ENCODE measurements at places on chromosomes 5 and 9.

DNA sequence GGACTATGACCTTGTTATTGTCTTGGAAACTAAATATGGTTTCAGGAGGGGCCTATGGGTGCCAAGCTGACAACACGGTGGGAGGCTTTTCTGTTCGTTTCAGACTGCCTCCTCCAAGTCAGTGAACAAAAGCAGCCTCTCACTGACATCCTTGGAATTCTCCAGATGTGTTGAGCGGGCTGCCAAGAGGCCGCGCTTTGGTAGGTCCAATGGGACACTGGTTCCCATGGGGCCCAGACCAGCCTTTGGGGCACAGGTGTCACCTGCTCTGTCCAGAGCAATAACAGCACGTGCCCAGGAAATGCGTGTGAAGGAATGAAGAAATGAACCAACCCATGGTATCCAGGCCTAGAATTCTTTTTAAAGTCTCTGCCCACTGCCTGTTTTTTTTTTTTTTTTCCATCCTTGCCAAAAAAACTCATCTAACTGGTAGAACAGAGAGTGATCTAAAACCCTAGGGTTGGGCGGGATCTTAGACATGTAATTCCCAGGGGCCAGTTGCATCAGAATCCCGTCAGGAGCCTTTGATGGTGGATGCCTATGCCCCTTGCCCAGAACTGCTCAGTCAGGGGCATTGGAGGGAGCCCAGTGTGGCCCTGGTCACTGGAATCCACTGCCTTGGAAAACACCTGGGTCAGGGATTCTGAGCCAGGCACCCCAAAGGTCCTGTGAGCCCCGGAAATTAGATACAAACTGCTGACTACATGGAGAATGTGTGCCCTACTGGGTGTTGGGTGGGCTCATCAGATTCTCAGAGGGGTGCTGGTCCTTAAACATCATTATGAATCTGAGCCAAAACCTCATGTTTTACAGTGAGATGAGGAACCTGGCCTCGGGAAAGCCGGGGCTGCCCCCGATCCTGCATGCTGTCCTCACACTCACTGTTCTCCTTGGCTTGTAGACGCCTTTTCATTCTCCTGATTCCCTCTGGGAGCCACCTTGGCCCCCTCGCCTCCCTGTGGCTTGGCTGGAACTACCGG lies 60.1 kb downstream of the GTF3C4 start:
- no peak for DNase-seq

GRCh38 chr5:55509796-55510522 lies 24.8 kb downstream of the PLPP1 start:
- no peak for DNase-seq

DNA sequence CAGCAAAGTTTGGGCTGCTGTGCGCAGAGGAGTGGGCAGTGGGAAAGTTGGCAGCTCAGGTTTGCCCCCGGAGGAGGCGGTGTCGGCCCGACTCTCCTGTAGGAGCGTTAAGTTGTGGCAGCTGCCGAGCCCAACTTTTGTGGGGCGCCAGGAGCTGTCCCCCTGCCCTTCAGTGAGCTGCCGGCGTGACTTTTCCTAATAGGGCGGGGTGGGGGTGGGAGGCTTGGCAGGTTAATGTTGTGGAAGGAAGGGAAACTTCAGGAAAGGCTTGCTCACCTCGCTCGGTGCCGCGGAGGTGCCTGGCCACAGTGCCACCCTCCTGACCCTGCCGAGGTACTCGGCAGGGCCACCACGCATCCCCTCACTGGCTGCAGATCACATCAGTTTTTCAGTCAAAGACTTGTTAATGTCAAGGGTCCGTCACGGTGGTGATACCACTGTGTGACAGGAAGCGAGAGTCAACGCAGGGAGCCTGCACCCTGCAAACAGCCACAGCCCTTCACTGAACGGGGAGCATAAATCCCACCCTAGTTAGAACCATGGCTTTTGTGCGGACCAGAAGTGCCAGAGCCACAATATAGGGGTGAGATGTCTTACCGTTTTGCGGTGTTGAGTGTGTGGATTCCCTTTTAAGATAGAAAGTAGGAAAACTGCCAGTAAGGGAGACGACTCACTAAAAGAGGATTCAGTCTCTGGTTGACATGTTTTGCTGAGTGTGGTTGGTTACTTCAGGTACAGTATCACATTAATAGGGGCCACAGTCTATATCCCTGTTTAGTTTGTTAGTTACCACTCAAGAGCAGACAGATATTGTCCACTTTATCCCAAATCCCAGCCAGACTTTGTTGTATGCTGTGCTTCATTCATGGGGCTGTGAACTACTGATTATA lies 796 bp downstream of the LNPEP start:
- peak; percentile 69 for DNase-seq

GRCh38 chr9:125043148-125043547 lies 100.2 kb downstream of the SCAI start:
- no peak for DNase-seq

GRCh38 chr9:15191378-15191777 lies 115.6 kb downstream of the TTC39B start:
- DNase-seq = no peak

DNA sequence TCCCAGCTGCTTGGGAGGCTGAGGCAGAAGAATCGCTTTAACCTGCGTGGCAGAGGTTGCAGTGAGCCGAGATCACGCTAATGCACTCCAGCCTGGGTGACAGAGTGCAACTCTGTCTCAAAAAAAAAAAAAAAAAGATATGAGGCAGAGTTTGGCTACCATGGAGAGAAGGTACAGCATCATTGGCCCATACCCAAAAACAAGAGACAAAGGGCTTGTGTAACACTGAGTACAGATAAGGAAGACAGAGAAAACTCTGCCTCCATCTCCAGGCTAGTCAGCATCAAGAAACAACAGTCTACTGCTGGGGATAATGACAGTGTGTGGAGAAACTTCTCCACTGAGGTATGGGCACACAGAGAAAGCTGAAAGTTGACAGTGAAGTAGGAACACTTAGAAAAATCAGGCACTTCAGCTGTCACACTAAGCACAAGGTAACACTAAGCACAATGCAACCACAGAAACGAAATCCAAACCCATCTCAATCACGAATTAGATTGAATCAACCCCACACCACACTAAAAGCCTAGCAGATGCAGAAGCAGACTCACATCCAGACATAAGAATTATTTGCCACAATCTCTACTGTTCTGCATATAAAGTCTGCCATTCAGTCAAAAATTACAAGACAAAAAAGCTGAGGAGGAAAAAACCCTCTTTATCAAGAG lies 10.5 kb downstream of the PJA2 start:
- no peak for DNase-seq

DNA sequence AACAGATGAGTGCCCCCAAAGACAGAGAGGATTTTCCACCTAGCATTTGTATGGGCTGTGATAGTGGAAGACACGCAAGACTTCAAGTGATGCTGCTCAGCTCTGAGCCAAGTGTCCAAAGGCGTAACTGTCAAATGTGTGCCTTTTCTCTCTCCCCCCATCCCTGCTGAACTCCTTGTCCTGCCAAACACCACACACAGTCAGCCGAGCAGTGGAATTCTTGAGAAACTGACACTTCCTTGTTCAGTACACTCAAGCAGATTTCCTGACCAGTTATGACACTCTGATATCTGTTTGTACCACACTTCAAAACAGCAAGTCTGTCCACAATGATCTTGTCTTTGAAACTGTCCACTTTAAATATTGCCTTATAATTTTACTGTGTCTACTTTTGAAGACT lies 166.4 kb downstream of the PIK3R1 start:
- no peak for DNase-seq

GRCh38 chr5:106106384-106106783 lies 1564.4 kb downstream of the EFNA5 start:
- no peak for DNase-seq

DNA sequence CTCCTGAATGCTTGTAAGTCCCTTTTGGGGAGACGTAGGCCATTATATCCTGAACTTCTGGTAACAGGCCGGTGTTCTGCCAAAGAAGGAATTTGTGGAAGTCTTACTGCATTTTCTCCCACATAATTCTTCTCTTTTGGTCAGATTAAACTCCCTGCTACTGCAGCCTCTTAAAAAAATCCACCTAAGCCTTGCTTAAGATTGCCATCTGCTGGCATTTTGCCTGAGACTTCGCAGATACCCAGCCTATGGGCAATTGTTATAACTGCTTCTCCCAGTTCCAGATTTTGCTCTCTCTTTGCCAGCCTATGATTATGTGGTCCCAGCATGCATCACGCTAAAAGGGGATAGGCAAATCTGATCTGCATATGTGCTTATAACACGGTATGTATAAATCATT lies 391.6 kb upstream of the CHD1 start:
- no peak for DNase-seq

DNA sequence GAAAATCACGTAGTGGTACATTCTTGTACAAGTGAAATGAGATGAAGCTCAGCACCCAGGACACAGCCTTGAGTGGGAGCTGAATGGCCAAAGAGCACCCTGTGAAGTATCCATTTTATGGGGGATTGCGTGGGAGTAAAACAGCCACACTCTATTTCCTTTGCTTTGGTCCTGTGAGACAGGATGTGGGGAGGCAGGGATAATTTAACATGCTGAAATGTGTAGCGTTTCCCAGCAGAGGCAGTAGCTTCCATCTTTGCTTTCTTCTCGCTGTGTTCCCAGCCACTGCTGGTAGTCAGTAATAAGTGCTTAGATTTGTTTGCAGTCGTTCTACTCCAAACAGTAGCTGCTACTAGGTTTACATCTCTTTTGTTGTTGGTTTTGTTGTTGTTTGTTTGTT lies 4.4 kb downstream of the IL31RA start:
- DNase-seq = no peak

GRCh38 chr5:129739773-129740172 lies 8.1 kb upstream of the MINAR2 start:
- no peak for DNase-seq
